ENCODE measurements at places on chromosomes 16 and 17.

DNA sequence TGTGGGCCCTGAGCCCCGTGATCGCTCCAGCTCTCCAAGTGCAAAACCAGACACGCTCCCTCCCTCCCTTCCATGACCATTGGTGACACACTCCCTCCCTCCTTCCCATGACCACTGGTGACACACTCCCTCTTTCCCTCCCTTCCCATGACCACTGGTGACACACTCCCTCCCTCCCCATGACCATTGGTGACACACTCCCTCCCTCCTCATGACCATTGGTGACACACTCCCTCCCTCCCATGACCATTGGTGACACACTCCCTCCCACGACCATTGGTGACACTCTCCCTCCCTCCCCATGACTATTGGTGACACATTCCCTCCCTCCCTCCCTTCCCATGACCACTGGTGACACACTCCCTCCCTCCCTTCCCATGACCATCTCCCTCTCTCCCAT is 56.3 kb downstream of the LMF1 start:
- DNase-seq: no peak

DNA sequence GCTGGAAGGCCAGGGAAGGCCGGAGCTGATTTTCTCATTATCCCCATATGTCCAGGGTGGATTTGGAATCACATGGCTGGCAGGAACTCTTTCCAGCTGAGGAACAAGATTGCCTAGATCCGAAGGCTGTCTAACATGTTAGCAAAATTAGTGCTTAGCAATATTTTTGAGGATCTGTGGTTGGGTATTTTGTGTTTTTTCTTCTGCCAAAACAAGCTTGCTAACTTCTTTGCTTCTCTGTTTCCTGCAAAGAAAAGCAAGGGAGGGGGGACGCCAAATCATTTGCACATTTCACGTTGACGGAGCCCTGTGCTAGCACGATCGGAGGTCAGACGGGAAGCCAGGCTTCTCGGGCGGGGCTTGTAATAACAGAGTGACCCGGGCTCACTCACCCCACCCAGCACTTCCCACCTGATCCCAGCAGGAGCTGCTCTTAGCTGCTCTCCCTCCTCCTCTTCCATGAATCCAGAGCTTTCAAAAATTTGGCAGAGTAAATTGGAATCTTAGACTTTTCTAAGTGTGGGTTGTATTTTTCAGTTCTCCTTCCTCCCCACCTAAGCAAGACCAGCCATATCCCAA is 33.3 kb upstream of the FOXF1 start:
- DNase-seq: no peak

- no peak for DNase-seq
These were observed 69.4 kb downstream of the MRC2 start for GRCh38 chr17:62696726-62697490.

- no peak for DNase-seq
These were observed 6.9 kb downstream of the CAMKK1 start for GRCh38 chr17:3885970-3886369.

DNA sequence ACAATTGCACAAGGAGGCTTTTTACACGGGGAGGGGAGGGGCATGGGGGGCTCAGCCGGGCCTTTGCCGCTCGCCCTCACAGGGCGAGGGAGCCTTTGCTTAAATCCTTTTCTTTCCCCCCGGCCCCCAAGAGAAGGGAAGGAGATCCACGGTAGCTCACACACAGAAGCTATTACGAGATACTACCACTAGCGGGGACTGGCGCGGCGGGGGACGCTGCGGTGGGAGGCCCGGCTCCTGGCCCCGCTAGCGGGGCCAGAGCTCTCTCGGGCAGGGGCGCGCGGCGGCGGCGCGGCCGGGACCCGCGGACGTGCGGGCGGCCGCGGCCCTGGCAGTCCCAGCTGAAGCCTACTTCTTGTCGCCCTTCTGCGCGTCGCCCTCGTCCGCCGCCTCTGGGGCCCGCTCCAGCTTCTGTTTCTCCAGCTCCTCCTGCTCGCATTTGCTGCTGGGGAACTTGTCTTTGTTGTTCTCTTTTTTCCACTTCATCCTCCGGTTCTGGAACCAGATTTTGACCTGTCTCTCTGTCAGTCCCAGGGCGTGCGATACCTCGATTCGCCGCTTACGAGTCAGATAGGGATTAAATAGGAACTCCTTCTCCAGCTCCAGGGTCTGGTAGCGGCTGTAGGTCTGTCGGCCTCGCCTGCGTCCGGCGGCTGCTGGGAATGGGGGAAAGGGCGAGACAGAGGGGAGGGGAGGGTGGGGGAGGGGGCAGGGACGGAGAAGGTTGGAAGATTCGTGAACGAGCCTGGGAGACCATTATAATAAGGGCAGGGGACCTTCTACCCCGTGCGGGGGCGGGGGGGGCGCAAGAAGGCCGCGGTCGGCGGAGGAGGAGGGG is 2.0 kb downstream of the HOXB8 start:
- DNase-seq: no peak

DNA sequence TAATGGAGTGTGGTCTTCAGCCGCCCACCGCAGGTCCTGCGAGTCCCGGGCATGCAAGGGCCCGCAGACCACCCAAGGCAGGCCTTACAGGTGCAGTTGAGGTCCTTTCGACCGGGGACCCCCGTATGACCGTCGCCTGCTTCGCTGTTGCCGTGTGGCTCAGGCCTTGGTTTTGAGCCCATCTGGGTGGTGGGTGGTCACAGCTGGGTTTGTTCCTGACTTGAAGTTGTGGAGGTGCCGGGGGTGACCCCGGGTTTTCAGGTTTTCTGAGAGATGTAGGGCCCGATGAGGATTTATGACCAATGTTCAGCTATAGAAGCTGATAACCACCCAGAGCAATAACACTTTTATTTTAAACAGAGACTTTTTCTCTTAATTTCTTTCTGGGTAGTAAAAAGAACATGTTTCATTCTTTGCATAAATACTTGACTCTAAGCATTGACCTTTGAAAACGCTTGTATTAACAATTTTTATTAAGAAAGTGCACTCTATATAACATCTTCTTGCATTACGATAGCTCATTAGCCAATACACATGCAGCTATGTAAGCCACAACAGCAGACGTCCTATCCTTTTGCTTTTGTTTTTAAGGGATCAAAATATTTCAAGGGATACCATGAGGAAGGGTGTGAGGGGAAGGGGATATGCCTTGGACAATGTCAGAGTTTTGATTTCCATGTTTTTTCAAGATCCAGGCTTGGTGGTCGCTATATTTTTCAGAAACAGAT is 1.9 kb downstream of the FOXL1 start:
- DNase-seq: no peak

GRCh38 chr17:57004944-57005579 is 27.1 kb downstream of the SCPEP1 start:
- DNase-seq: no peak

- DNase-seq: no peak
These were observed 93.8 kb downstream of the GRIN2A start for GRCh38 chr16:10088380-10088793.

DNA sequence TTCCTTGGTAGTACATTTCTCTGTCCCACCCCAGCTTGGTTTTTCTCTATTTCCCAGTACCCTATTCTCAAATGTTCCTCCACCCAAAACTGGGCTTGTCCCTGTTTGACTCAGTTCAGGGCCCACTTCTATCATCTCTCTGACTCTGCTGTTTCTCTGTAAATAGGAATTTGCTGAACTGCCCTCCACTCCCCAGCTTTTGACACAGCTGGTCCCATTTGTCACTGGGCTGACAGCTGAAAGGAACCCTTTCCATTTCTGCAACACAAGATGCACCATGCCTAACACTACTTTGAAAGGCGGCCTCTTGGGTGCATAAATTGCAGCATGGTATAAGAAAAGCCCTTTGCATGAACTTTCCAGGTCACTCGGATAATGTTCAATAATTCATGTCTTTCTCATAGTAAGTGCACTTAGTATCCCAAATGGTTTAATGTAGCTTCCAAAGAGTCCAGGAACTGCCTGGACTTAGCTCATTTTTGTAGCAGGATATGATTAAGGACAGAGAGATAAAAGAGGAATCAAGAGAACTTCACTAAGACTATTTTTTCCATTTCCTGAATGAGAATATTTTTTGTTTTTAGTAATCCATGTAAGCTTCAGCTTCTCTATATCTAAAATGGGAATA is 256.7 kb downstream of the CDH11 start:
- DNase-seq: no peak

- no peak for DNase-seq
These were observed 23.9 kb downstream of the SGSM2 start for GRCh38 chr17:2361010-2361760.

DNA sequence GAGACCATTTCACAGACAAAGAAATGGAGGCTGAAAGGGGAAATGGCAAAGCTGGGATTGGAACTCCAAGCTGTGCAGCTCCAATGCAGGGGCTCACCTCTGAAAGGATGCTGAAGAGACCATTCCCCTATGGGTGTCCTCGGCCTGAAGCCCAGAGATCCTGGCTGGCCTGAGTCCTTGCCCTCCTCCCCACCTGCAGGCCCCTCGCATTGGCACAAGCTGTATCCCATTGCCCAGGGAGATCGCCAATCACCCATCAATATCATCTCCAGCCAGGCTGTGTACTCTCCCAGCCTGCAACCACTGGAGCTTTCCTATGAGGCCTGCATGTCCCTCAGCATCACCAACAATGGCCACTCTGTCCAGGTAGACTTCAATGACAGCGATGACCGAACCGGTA is 2.6 kb downstream of the CA7 start:
- DNase-seq: no peak

DNA sequence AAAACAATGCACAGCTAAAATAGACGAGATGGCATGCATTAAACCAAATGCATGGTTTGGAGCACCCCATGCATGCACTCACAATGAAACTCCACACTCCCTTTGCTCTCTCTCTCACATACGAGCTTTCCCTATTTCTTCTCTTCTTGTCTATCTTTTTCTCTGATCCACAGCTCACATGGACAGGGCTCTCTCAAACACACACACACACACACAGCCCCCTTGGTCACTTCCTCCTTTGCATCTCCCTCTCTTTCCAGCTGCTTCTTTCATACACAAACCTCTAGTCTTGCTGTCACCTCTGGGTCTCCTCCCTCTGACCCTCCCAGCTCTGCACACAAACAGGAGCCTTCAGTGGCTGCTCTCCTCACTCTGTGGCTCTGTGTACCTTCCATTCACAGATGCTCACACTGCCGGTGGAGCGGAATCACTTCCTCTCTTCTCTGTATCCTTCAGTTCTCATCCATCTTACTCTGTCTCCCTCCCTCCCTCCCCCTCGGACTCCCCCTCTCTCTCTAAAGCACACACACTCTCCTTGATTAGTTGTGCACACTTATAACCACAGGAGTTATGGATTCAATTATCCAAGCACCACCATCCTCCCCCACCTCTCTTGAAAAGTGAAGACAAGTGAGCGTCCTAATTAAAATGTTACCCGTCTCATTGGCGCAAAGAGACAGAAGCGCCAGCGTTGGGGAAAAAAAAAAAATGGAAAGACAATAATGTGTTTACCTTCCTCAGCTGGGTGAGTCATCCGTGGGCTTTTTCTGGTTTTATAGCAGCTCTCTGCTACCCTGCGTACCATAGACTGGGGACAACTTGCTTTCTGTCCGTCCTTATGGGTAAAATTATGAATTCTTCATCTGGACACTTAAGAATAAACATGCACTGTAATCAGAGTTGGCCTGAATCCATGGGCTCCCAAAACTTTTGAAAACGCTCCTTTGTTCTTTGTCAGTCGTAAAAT is 90.8 kb downstream of the SHISA6 start:
- DNase-seq: no peak

DNA sequence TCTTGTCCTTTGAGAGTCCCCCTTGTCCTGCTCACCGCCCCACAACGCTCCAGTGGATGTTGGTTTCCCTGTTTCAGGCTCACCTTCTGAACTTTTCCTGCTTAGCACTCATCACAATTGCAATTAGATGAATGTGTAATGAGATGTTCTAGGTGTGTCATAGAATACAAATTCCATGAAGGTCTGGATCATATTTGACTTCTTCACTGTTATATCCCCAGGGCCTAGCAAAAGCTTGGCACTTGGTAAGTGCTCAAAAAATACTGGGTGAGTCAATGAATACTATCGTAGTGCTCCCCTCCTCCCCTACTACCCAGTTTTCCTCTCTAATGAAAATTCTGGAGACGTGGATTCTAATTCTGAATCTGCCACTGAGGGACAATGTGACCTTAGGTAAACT is 33.1 kb downstream of the DNAH3 start:
- DNase-seq: no peak

GRCh38 chr17:1169929-1170312 is 9.9 kb downstream of the ABR start:
- no peak for DNase-seq

DNA sequence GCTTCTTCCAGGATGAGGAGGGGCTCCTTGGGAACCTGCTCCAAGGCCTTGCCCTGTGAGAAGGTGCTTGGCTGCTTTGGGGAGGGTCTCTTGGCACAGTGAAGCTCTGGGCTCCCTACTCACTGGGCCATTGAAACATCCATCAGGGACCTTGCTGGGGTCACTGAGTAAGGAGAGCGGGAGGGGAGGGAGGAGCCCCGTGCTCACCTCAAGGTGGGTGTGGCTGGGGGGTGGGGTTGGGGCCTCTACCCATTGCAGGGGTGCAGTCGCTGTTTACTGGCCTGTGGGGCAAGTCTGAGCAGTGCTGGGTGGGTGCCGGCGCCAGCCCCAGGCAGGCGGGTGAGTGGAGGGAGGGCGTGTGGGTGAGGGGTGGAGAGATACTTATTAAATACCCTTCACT is 9.9 kb downstream of the TNS4 start:
- DNase-seq: no peak

GRCh38 chr17:48347177-48347576 is 82.8 kb downstream of the SKAP1 start:
- no peak for DNase-seq

GRCh38 chr17:66963909-66964771 is at the start of gene CACNG4:
CACNG4 (plus strand) TSS chr17:66964707; CDS start chr17:66964912, 205 bp downstream.
- DNase-seq: no peak

DNA sequence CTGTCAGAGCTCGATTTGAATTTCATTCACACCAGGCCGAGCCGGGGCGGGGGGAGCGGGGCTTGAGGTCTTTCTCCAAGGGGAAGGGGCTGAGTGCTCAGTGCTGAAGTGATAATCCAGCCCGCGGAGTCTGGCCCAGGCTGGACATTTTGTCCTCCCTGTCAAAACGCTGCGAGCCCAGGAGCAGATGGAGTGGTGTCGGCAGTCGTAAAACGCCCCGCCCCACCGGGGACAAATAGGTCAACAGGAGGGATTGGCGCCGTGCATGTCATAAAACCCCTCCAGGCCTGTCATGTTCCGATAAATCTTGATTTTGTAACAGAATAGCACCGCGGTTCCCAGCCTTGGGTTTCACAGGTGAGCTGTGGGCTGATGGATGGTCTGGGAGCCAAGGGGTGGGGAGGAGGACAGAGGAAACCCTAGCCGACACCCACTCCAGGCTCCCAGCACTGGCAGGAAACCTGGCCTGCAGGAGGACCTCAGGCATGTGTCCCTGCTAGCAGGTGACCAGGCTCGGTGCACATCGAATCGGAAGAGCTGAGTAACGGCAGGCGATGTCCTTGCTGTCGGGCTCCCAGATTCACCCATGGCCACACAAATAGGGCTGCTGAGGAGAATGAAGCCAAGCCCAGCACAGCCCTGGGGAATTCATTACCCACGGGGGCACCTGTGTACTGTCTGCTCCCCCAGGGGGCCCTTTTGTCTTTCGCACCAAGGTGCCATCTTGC is 341.4 kb downstream of the FOXL1 start:
- no peak for DNase-seq

- DNase-seq: no peak
These were observed 107.2 kb upstream of the NETO2 start for GRCh38 chr16:47250983-47251382.
